ENCODE measurements at places on chromosomes 1 and 21.

DNA sequence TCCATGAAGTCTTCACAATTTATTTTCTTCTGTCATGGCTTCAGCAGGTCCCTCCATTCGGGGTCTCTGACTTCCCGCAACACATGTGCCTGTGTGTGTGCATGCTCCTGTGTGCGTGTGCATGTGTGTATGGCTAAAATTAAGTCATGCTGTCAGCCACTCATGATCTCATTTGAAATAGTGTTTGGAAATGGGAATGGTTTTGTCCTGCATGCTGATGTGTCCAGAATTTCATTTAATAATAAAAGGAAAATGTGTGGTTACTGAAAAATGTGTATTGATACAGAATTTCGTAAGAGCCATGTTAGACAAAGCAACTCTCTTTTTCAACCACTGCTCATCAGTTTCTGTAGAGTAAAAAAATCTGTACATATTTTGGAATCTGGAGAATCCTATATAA, 123.8 kb upstream of the PRDX6 start:
- DNase-seq: no peak

DNA sequence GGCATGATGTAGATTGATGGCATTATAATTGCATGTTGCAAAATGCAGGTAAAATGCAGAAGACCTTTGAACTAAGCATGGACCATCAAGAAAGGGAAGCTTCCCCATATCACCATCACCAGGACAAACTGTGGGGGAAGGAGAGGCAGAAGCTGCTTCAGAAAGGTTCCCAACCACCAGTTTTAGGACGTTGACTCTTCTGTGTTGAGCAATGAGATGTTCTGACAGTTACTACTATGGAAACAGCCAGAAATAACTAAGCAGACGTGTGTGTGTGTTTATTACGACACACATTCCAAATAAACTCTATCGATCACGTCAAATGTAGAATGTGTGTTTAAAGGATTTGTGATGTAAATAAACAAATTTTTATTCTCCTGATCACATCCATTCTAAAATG, 110.2 kb upstream of the PLD5 start:
- DNase-seq: no peak

- no peak for DNase-seq
Observed at GRCh38 chr1:101005183-101005582, 20.4 kb downstream of the DPH5 start.

DNA sequence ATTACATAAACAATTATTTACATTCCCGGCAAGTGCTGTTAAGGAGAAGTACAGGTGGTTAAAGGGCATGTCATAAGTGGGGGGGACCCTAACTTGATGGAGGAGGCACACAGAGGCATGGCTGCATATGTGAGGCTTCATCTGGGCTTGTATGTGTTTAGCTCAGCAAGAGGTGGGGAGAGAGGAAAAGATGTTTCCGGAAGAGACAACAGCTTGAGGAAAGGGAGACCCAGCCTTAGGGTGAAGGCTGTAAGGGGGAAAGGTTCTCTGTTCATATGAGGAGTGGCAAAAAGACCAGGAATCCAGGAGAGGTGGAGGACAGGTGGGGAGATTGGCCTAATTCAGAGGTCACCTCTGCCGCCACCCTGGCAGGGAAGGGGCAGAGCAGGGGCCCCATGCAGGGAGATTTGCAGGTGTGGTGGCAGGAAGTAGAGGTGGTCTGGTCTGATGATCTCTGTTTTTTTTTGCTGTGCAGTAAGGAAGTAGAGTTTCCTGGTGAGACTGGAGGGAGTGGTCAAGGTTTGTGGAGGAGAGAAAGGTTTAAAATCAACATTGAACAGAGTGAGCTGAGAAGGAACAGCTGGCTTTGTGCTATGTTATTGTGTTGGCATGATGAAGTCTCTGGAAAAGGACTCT, 9.0 kb downstream of the TRAF5 start:
- DNase-seq: no peak

GRCh38 chr1:6625584-6626149, 999 bp downstream of the THAP3 start:
- peak; percentile 6 for DNase-seq

- no peak for DNase-seq
Observed at GRCh38 chr1:158357441-158357840, 3.7 kb downstream of the CD1E start.

GRCh38 chr1:75487399-75487798, 123.5 kb downstream of the SLC44A5 start:
- no peak for DNase-seq

GRCh38 chr1:66140072-66140471, 347.4 kb downstream of the PDE4B start:
- DNase-seq: no peak

DNA sequence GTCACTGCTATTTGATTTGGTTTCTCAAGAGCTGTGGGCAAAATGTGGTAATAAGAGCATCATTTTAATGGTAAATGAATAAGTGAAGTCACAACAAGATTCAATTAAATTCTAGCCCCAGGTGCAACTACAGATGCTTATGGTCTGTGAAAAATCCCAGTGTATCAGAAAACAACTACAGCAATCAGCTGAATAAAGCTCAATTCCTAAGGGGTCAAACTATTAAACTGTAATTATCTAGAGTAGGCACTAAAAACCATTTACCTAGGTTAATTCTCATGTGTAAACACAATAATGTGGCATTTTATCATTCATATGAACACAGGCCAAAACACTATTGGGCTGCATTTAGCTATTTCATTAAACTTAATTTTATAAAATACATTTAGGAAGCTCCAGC, 9.6 kb downstream of the TARBP1 start:
- DNase-seq: no peak

All from stimulated activated naive CD4-positive, alpha-beta T cell treated with Interleukin-2 at 50 U/mL for 16 hours (primary cell).